ENCODE measurements at places on chromosomes 1 and 21.

DNA sequence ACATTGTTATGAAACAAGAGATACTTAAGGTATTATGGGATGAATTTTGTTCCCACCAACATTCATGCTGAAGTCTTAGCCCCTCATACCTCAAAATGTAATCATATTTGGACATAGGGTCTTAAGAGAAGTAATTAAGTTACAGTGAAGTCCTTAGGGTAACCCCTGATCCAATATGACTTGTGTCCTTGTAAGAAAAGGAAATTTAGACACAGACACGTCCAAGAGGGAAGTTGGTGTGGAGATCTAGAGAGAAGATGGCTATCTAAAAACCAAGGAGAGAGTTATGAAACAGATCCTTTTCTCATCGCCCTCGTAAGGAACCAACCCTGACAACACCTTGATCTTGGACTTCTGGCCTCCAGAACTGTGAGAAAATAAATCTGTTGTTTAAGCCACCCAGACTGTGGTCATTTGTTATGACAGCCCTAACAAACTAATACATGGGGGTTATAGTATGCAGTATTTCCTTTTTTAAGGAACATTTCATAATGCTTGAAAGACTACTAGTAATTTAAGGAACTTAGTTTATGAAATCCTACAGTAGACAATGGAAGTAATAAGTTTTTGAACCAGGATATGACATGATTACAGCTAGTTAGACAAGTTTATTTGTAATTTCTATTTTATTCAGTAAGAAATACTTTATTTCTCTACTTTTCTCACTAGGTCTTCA is 875.5 kb upstream of the ADGRL2 start:
- no peak for DNase-seq

GRCh38 chr1:211468595-211468994 is 23.4 kb downstream of the RD3 start:
- no peak for DNase-seq

- peak; percentile 31 for DNase-seq
These were observed 917 bp downstream of the KIAA0040 start for GRCh38 chr1:175191659-175192058.

DNA sequence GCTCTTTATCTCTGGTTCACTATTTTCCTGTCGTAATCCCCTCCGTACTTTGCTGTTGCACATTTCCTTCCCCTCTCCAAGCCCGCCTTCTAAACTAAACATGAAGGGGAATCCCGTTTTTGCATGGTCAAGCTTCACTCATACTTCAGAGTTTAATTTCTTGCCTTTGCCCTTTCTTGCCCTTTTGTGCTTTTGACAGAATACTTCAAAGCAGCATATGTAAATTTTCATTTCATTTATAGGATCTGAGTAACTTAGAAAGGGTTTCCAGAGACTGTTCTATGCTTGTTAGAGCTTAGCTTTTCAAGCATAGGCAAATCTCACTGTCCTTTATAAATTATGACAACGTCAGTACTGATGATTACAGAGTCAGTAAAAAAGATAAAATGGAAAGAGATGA is 27.7 kb downstream of the SPATA45 start:
- DNase-seq, result no peak

DNA sequence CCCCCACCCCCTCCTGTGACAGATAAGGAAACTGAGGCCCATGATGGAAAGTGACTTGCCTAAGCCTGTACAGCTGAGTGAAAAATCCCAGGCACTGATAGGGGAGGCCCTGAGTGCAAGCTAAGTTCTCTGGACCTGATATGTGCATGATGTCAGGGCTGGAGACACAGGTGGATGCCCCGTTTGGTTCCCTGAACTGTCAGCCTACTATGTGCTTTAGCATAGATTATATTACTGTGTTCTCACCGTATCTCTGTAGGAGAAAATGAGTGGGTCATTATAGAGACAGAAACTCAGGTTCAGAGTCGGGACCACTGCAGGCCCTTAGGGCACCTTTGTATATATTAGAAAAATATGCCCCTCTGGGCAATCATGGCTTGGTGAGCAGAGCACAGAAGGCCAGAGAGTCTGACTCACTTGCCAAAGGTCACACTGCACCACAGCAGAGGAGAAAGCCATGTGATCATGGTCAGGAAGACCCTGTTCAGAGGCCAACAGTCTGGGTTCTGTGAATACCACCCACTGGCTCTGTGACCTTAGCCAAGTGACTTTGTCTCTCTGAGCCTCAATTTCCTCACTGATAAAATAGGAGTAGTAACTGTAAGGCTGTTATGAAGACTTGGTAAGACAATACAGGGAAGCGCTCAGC is 145.8 kb upstream of the WNT4 start:
- DNase-seq, result peak; percentile 18

DNA sequence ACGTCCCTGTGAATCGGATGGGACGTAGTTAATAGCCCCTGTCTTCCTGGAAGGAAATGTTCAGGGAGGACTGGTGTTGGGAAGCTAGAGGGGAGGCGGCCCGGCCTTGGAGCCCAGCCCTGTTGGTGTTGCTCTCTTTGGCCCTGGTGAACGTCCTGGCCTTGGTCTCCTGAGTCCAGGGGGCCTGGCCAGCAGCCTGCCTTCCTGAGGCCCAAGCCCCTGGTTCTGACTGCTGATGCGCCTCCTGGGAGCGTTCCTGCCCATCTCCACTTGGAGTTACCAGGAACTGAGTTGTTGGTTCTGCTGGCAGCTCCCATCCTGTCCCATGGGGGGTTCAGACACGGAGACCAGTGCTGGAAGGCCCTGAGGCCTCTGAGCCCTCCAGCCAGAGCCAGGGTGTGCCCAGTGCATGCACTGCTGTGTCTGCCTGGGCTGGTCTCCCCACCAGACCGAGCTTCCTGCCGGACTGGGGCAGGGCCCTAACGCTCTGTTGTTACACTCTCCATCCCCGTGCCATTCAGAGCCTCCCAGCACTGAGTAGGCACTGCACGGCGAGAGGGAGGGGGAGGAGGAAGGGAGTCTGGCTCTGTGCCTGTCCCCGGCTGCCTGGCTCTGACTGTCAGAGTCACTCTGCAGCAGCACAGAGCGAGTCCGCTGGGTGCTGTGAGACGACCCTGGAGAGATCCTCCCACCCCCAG is 382.5 kb upstream of the VAMP3 start:
- DNase-seq, result peak; percentile 52

- no peak for DNase-seq
These were observed 46.2 kb downstream of the L1TD1 start for GRCh38 chr1:62240651-62241370.

DNA sequence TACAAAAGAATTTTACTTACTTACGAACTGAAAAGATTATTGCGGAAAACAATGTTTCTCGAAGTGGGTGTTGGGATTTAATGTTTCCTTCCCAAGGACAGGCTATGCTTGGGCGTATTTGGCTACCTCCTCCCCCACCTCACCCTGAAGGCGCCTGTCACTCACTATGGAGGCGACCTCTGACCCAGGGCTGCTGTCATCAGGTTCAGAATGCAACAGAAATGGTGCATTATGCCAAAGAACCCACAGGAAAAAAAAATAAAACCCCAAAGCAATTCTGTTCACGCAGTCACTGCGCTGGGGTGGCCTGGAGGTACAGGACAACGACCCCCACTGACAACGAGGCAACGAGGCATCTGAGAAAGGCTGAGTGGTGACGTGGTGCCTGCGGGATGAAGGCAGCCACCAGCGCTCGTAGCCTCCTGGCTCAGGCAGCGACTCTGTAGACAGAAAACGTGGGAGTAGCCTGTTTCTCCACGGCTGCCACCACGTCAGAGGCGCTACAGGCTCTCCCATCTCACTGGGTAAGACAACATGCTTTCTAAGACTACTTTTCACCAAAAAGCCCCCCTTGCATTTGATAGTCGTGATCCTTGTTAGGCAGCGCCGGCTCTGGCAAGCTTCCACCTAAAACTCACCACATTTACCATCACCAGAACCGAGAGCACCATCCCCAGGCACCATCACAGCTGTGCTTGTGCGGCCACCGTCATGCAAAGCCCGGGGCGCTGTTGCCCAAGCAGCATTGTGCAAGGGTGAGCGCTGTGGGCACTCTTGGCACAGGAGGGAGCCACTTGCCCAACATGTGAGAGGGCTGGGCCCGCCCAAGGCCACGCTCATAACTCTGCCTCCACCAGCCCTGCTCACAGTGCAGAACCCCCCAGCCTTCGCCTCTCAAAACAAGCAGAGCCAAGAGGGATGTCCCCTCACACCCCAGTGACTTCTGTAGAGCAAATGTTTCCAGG is 14.3 kb downstream of the NADK start:
- peak; percentile 38 for DNase-seq

DNA sequence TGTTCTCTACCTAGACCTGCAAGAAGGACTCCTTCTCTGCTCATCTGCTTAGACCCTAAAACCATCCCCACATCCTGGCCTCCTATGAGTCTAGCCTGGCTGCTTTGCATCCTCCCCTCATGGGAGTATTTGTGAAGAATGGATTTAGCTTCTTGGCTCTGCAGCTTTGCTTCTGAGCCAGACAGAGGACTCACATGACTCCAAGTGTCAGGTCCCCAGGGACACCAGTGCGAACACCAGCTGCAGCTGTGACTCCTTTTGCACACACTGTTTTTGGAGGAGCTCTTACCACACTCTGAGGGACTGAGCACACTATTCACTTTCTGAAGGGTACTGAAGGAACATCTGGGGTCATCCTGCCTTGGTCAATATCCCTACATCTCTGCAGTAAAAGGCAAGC is 131.8 kb upstream of the SGIP1 start:
- DNase-seq, result peak; percentile 44

- no peak for DNase-seq
These were observed at the start of gene ACTRT2 for GRCh38 chr1:3021233-3021671. Gene ACTRT2 (plus strand): TSS chr1:3021467. CDS start chr1:3021687, 220 bp downstream.

DNA sequence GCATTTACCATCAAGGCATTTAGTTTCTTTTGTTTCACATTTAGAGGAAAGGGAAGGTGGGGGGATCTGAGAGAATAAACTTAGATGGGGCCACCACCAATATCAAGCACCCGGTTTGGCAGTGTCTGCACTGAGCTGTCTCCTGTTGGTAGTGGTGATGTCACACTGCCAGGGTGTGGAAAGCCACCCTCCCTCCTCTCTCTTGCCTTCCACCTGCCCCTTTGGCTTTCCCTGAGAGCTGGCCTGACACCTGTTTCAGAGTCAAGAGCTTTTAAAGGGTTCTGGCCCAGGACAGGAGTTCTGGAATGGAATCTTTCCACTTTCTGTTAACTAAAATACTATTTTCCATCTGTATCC is 13.4 kb downstream of the ATF3 start:
- DNase-seq, result no peak

DNA sequence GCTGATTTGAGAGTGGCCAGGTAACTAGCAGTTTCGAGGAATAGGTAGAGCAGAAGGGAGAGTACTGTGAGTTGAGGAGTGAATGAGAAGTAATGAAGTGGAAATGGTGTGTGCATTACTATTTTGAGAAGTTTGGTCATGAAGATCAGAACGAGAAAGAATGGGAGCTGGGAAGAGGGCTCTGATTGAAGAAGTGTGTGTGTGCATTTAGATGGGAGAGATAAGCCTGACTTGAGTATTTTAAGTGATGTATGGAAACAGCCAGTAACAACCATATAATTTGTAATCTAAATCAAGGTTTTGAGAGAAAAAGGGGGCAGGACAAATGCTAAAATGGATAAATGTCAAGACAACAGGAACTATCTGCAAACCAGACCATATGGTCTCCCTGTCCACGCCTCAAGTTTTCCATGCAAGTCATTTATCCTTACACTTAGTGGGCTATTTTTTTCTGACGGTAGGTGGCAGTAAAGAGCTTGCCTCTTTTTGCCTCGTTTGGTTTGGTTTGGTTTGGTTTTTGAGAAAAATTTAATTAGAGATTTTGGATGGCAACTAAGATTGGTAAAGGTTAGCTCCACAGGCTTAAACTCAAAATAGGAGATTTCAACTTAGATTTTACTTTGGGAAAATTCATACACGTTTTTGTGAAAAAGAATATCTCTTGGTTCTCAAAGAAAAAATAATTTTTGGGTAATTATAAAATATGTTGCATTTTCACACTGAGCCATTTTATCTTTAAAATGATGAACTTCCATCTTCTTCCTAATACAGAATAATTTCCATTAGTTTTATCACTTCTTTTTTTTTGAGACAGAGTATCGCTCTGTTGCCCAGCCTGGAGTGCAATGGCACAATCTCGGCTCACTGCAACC is 9.5 kb upstream of the B3GALNT2 start:
- DNase-seq, result peak; percentile 67

DNA sequence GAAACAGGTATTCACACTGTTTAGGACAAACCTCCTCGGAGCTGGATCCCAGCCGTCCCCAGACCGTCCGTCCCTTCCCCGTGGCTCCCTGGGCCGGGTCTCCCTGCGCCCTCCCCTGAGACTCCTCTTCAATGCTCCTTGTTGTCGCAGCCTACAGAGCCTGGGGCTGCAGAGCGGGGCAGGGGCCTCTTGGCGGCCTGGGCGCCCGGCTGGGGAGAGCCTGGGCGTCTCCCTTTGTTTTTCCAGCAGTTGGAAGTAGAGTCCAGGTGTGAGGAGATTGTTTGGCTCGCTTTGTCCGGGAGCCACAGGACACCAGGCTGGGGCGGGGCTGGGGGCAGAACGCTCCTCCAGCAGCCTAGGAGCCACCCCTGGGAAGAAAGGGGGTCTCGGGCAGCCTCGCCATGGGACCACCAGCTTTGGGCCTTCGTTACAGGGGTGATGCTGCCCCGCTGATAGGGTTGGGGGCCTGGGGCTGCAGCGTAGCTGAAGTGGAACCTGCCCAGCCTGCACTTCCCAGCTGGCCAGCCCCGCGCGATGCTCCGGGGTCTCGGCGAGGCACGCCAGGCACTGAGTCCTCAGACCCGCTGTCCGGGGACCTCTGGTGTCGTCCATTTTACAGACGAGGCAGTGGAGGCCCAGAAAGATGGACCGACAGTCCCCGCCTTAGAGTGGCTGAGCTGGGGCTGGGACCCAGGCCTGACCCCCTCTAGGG is 66.9 kb downstream of the PRDM16 start:
- DNase-seq, result no peak

GRCh38 chr1:156939786-156940334 is 19.4 kb downstream of the LRRC71 start:
- no peak for DNase-seq

GRCh38 chr1:203467550-203467921 is 8.1 kb upstream of the PRELP start:
- no peak for DNase-seq

GRCh38 chr1:227270554-227270953 is 47.7 kb downstream of the CDC42BPA start:
- DNase-seq, result no peak

DNA sequence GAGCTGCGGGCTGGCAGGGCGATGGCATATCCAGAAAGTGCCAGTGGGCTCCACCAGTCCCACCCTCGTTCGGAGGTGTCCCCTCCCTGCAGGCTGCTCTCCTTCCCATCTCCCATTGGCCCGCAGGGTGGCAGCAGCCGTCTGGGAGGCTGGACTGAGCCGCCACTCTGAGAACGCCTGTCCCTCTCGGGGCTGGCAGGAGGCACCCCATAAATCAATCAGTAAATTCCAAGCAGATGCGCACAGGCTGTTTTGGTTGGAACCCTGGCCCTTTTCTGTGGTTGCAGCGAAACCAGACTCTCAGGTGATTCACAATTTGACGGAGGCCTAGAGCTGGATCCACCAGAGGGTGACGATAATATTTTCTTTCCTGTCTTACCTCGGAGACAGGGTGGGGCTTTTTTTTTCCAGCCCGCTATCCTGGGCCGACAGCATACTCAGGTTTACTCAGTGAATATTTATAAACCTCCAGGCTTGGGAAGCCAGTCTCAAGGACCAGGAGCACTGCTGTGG is 99.7 kb downstream of the GLIS1 start:
- peak; percentile 72 for DNase-seq

- DNase-seq, result peak; percentile 67
These were observed 11.7 kb downstream of the NR5A2 start for GRCh38 chr1:200038981-200039848.

Measured in AG20443 (cell line).